ENCODE measurements at places on chromosomes 1 and 21. TPM values are rescaled to one million over a fixed set of nuclear protein-coding genes. Genes with fewer than 3 reads are reported as not detected.
A peak's percentile ranks its signal among the peaks of the same experiment; 100 is the strongest.

- H3K27me3 ChIP-seq = peaks cover 8% of the 10 kb centered on the region
- peak overlapping the region; percentile 35 for H3K27ac ChIP-seq
- no peaks in the 10 kb centered on the region for H3K36me3 ChIP-seq
Measured at GRCh38 chr1:54475357-54475881, 69.2 kb upstream of the SSBP3 start.

GRCh38 chr1:8026976-8027747 is 1.1 kb upstream of the ERRFI1 start:
- peak overlapping the region; percentile 43 for H3K4me3 ChIP-seq
- no peak for DNase-seq
- no peaks in the 10 kb centered on the region for H3K36me3 ChIP-seq
- H3K27me3 ChIP-seq = peaks cover 23% of the 10 kb centered on the region
- H3K27ac ChIP-seq = no peak overlapping the region
- H3K4me1 ChIP-seq = peaks cover 13% of the 10 kb centered on the region

DNA sequence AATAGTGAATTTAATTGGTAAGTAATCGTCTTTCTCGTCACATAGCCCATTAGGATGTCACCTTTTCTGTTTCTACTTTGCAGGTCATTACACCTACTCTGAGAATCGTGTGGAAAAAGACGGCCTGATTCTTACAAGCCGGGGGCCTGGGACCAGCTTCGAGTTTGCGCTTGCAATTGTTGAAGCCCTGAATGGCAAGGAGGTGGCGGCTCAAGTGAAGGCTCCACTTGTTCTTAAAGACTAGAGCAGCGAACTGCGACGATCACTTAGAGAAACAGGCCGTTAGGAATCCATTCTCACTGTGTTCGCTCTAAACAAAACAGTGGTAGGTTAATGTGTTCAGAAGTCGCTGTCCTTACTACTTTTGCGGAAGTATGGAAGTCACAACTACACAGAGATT is 23.3 kb downstream of the PARK7 start:
- H3K36me3 ChIP-seq = peaks cover 63% of the 10 kb centered on the region
- DNase-seq = no peak
- H3K27ac ChIP-seq = no peak overlapping the region
- no peaks in the 10 kb centered on the region for H3K27me3 ChIP-seq
- peaks cover 5% of the 10 kb centered on the region for H3K4me1 ChIP-seq

DNA sequence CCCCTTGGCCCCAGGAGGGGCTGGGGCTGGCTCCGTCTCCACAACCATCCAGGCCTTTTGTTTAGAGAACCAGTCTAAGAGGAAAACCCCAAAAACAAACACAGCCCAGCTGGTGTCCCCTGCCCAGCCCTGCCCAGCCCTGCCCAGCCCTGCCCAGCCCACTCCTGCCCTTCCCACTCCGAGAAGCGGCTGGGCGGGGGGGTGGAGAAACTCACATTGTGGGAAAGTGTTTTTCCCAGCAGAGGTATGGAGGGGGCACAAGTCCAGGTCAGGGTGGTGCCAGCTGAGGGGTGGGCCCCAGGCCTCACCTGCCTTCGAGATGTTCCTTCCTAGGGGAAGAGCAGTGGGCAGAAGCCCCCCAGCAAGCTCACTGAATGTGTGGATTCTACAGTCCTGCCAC is 10.0 kb upstream of the FAM131C start:
- H3K27ac ChIP-seq = no peak overlapping the region
- peaks cover 6% of the 10 kb centered on the region for H3K4me1 ChIP-seq
- no peaks in the 10 kb centered on the region for H3K27me3 ChIP-seq
- no peaks in the 10 kb centered on the region for H3K36me3 ChIP-seq

DNA sequence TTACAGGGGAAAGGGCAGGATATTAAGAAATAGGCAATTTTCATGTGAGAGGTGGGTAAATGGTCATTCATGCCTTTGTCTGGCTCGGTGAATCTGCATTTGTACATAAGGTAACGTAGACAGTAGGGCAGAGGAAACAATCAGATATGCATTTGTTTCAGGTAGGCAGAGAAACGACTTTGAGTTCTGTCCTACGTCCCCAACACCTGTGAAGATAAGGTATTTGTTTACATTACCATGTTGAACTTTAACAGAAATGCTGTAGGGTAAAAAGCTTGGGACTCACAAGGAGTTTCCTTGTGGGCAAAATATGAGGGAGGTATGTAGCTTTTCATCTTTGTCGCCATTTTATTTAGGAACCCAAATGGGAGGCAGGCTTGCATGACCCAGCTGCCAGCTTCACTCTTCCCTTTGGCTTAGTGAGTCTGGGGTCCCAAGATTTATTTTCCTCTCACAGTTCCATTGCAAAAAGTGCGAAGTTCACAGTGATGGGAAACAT is 31.4 kb downstream of the B3GALT5 start:
- no peaks in the 10 kb centered on the region for H3K36me3 ChIP-seq
- no peaks in the 10 kb centered on the region for H3K4me1 ChIP-seq
- peaks cover 8% of the 10 kb centered on the region for H3K27me3 ChIP-seq
- H3K4me3 ChIP-seq = no peak overlapping the region
- H3K27ac ChIP-seq = no peak overlapping the region

Gene FAM177B
- total RNA-seq = not detected
